ENCODE measurements at places on chromosomes 5 and 9.

GRCh38 chr5:140243706-140244250 lies 59.1 kb downstream of the PFDN1 start:
- no peak for DNase-seq

DNA sequence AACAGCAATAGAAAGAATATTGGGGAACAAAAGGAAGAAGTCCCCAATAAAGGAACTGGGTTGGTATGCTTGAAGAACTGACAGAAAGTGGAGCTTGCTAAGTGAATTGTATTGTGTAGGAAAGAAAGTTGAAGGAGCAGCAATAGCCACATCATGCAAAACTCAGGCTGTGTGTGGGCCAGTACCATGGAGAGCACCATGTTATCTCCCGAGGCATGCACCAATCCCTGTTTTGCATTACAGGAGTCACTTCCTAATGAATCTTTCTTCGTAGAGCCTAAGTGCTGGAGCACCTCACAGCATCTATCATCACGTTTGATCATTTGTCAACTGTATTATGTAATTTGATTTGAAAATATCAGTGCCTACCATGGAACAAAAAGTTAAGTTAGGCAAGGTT lies 137.7 kb upstream of the NMUR2 start:
- no peak for DNase-seq

DNA sequence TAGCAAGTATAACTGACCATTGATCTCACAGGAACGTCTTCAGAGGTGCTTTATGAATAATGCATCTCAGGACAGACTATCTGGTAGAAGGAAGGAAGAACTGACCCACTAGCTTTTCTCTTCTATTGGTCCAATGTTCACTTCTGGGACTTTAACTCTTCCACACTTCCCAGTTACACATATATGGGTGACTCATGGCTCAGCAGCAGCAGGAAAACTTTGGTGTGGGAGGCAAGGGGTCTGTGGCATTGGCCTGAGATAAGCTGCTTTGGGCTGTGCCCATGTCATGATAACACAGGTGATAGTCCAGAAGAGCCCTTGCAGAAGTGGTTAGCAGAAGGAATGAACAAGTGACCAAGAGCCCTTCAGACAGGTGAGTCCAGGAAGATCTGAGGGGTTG lies 148.8 kb downstream of the RAB3C start:
- no peak for DNase-seq

- no peak for DNase-seq
Measured at GRCh38 chr9:130254747-130255630, 10.6 kb upstream of the HMCN2 start.

GRCh38 chr9:3511551-3511950 lies 14.2 kb downstream of the RFX3 start:
- DNase-seq: no peak

DNA sequence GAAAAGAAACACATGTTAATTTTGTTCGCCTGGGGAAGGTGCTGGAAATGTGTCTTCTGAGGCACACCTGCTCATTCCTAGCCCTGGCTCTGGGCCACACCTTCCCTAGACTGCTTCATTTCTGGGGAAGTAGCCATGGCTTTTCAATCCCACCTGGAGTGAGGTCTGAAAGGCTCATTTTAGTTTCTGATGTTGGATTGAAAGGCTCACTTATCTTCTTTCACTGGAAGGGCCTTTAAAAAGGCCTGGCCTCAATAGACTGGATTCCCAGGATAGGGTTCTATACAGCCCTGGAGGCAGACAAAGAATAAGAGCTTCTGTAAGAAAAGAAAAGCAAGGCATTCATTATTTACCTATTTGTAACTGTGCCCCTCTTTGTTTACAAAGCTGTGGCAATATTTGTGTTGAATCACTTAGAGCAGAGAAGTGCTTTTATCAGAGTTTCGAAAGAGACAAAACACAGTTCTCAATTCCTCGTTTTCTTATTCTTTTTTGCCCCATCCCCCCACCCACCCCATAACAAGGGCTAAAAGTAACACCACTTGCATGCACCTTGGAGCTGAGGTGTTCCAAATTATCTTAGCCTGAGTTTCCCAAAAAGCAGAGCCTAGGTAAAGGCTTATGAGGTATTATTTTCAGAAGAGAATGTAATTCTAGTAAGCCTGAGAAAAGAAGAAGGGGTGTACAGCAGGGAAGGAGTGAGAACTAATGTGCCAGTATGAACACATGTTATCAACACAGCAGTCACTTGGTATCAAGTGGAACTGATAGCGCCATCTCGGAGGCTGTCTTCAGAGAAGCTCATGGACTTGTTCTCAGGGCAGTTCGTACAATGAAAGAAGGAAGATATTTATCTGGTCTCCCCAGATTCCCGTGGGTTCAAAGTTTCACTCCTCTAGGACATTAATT lies 413.1 kb downstream of the KCTD16 start:
- no peak for DNase-seq

DNA sequence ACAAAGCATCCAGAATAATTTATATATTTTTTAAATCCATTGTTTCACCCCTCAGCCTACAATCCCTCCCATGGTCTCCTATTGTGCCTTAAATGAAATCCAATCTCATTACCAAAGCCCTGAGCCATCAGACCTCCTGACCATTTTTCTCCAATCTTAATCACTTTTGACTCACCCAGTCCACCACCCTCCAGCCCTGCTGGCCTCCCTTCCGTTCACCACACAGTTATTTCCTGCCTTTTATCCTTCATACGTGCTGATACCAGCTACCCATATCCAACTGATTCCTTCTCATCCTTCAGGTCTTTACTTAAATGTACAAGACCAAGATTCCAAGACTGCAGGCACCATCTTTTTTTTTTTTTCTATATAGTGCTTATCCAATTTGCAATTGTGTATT lies 1026.7 kb upstream of the DMAC1 start:
- no peak for DNase-seq

- DNase-seq: no peak
Measured at GRCh38 chr5:31731710-31732301, 92.9 kb downstream of the PDZD2 start.

- no peak for DNase-seq
Measured at GRCh38 chr5:159735749-159736660, 180.3 kb upstream of the ADRA1B start.

GRCh38 chr5:32708949-32709348 lies 2.2 kb upstream of the NPR3 start:
- DNase-seq: no peak

GRCh38 chr5:122576256-122577016 lies 198.4 kb upstream of the SNX2 start:
- no peak for DNase-seq
